HFF-Myc (cell line): ENCODE measurements at places on chromosomes 4 and X.

DNA sequence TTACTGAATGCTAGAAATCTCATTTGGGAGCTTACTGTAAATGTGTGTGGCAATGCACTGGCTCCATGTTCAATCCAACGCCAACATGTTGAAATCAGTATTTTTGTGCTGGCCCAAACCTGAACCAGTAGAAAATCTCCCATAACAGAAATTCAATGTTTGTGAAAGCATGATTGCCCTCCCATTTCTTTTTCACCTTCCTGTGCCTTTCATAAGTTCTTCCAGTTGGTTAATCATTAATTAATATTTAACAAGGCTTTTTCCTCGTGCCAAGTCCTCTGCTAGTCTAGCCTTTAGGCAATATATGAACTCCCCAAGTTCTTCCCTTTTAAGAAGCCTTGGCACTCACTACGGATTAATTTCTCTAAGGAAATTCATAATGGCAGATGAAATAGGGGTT, 1.3 kb upstream of the PLS3 start:
- no peak for DNase-seq

DNA sequence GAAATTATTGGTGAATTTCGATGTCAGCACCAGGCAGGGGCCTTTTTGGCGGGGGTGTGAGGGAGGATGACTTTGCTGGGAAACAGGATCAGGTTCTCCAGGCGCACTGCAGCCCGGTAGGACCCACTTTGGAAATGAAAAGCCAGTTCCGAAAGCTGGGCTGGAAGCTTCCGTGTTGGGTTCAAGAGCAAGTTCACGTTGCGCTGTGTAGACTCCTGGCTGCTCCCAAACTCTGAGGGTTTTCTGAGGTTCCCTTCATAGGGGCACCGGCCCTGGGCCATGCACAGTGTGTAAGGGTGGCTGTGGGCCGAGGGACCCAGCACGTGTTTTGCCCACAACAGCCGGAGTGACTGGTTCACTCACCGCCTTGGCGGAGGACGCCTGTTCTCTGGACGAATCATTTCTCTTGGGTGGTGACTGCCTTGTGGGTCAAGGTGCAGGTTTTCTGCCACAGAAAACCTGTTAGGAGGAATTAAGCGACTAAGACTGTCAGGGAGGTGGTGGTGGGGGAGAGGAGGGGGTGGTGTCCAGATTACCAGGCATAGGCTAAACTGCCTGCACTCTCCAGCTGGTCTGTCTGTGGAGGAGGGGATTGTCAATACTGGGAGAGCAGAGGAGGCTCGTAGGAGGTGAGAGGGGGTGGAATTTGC, 8.0 kb downstream of the SHOX start:
- no peak for DNase-seq

- no peak for DNase-seq
Observed at GRCh38 chr4:57689693-57690205, 579.6 kb upstream of the IGFBP7 start.

DNA sequence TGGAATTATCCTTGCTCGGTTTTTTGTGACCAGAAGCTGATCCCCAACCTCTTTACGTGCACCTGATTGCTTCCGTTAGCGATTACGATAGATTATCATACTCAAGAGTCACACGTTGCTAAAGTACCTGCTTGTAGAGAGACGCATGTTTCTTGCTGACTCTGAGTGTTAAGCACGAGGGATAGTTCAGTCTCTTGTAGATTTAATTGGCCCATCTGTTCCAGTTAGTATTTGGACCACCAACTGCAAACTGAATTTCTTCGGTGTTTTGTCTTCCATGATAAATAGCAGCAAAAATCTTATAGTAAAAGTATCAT, 516 bp upstream of the COX18 start:
- DNase-seq = no peak

- DNase-seq = no peak
Observed at GRCh38 chr4:156974264-156974663, 2.7 kb upstream of the PDGFC start.

DNA sequence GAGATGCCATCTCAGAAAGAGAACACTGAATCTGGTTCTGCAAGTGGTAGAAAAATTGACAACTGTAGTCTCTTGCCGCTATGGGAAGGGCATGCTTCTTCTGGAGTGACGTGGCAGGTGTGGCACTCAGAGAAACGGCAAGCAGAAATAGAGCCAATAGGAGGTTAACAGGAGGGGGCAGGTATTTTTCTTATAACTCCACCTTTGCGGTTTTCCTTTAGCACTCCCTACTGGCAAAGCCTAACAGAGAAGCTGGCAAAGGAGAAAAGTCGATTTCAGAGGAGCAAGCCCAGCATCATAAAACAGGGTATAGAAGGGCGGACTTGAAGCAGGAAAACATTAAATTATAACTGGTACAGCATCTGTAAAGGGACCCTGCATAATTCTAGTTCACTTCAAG, 1382.2 kb downstream of the PCDH18 start:
- DNase-seq = no peak

GRCh38 chr4:3212391-3213105, 36.4 kb upstream of the MSANTD1 start:
- no peak for DNase-seq

DNA sequence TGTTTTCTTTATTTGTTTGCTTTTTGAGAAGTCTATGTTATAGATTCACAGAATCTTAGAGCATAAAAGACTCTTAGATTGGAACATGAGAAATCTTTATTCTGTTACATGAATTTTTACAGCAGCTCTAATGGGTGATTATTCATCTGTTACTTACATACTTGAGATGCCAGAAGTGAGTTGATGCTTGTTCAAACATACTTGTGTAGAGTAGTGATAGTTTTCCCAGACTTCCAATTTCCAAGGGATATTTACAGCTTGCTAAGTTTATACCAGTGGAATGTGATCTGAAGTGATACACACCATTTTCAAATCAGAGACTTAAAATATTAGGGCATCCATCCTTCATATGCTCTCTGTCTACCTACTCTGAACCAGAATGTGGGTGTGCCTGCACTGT, 252.9 kb upstream of the SMIM31 start:
- no peak for DNase-seq

- no peak for DNase-seq
Observed at GRCh38 chr4:2332976-2333319, 71.0 kb upstream of the MXD4 start.

DNA sequence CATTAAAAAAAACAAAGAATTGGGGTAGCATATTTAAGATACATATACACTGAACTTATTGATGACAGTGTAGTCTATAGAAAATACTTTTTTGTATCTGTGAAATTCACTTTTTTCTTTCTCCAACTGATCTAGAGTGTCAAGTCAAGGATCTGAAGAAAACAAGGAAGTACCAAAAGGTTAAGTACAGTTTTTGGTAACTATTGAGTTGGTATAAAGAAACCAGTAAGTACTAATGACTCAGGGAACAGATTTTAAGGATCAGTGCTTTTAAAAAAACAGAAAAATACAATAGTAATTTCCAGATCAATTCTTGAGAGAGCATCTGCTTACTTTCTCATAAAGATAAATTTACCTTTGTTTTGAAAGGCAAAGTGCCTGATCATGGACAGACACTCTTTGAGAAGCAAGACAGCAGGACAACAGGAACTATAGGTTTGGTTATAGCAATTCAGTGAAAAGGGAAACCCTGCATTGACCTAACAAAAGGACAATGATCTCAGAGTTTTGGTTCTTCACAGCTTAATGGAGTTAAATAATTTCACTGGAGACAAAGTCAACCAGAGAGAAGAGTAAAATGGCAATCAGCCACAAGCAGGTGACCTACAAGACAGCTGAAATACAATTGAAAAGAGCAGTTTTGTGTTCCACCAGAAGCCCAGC, 23.4 kb downstream of the TRMT10A start:
- DNase-seq = no peak

- no peak for DNase-seq
Observed at GRCh38 chr4:84324303-84325245, 174.5 kb downstream of the NKX6-1 start.

GRCh38 chr4:151940926-151941617, 180.3 kb upstream of the GATB start:
- no peak for DNase-seq

GRCh38 chr4:38461342-38461741, 202.7 kb upstream of the KLF3 start:
- no peak for DNase-seq

DNA sequence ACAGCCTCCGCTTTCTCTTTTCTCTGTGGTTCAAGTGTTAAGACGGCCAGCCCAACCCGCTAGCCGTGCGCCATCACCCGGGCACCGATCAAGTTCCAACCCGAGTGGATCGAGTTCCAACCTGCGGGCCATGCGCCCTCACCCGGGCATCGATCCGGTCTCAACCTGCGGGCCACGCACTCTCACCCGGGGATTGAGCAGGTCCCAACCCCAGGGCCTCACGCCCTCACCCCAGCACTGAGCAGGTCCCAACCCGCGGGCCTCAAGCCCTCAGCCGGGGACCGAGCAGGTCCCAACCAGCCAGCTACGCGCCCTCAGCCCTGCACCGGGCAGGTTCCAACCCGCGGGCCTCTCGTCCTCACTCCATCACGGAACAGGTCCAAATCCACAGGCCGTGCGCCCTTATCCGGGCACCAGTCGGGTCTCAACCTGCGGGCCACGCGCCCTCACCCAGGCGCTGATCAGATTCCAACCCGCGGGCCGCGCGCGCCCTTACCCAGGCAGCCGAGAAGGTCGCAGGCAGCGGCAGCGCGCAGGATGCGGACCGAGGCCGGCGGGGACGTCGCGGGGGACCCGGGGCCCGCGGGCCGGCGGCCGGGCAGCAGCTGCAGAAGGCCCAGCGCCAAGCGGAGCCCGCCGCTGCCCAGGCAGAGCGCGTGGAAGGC, 443 bp downstream of the GPR143 start:
- DNase-seq = no peak

DNA sequence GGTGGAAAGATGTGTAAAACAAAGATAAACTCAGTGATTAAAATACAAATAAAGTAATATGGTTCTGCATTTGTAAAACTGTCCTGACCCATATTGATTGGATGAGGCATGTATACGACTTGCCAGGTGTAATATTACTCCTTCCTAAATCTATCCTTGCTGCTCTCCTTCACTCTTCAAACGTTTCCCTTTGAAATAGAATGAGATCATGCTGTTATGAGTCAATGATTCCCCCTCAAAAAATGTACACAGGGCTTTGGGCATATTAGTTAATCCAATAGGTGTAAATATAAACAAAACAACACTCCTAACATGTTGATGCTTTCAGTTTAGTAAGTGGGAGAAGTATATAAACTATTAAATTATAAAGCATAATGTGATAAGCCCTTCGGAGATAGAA, 117.4 kb upstream of the GPM6A start:
- no peak for DNase-seq

- no peak for DNase-seq
Observed at GRCh38 chr4:150002561-150002960, 75.7 kb upstream of the DCLK2 start.
